ENCODE measurements at places on chromosomes 1 and 21.

DNA sequence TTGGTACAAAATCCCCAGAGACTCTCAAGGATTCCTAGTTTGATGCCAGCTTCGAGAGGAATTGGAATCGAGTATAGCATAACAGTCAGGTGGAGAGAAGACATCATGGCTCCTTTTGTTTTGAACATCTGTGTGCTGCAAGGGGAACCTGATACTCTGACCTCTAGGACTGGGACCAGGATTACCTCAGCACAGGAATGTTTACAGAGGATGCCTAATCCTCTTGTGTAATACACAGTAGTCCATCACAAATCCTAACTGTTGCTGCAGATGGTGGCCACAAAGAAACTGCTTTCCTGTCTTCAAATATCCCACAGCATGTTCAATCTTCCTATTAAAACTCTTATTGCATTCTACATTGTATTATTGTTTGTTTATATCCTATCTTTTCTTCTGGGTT is 111.8 kb upstream of the PRMT6 start:
- no peaks in the 10 kb centered on the region for H3K36me3 ChIP-seq
- no peak for DNase-seq
- H3K27me3 ChIP-seq, result no peaks in the 10 kb centered on the region
- peaks cover 5% of the 10 kb centered on the region for H3K4me1 ChIP-seq
- no peak overlapping the region for H3K27ac ChIP-seq

GRCh38 chr1:78224246-78224785 is 178.6 kb downstream of the GIPC2 start:
- no peak for DNase-seq
- no peaks in the 10 kb centered on the region for H3K4me1 ChIP-seq

DNA sequence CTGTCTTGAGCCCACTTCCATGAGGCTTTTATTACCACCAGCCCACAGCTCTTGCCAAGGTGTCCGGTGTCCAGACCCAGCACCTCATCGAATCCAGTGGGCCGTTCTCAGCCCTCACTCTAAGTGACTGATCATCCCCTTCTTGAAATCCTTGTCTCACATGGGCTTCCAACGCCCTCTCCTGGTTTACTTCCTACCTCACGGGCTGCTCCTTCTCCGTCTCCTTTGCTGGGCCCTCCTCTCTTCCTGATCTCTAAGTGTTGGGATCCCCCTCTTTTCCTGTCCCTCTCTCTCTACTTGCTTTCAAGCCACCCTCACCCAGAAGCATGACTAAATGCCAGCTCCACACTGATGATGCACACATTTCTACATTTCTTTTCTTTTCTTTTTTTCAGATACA is 9.0 kb upstream of the RHBG start:
- peak; percentile 37 for DNase-seq
- no peaks in the 10 kb centered on the region for H3K4me1 ChIP-seq
- no peak overlapping the region for H3K27ac ChIP-seq
- H3K27me3 ChIP-seq, result peaks cover 3% of the 10 kb centered on the region

DNA sequence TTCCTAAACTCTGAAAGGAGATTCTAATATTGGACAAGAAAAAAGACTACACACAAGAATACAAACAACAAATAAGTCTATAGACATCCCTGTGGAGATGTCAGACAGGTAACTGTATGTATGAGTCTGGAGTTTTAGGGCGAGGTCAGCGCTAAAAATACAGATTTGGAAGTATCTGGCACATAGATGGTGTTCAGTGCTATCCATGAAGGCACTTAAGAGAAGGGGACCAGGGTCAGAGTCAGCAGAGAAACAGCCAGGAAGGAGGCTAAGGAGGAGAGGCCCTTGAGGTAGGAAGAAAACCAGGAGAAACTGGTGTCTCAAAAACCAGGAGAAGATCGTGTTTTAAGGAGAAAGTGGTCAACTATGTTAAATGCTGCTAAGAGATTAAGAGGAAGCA is 18.1 kb downstream of the ZMPSTE24 start:
- no peak overlapping the region for H3K4me3 ChIP-seq
- DNase-seq, result no peak
- H3K36me3 ChIP-seq, result peaks cover 35% of the 10 kb centered on the region
- no peaks in the 10 kb centered on the region for H3K4me1 ChIP-seq
- H3K27ac ChIP-seq, result no peak overlapping the region

DNA sequence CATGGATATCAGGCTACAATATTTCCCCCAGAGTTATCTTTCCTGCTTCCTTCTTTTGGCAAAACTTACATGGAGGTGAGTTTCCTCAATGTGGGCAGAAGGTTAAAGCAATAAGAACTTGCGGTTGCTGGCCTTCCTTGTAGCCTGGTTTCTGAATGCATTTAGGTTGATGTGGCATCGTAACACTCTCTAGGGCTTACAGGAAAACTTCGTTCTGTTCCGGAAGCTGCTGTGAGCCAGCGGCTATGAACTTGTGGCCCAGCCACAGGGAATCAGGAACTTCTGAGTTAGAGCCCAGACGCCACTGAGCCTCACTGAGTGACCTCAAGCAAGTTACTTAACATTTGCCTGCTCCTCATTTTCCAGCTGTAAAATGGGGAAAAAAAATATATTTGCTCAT is 623.4 kb upstream of the ADAMTS5 start:
- no peaks in the 10 kb centered on the region for H3K27me3 ChIP-seq
- no peaks in the 10 kb centered on the region for H3K4me1 ChIP-seq
- H3K36me3 ChIP-seq, result no peaks in the 10 kb centered on the region
- no peak for DNase-seq

- DNase-seq, result no peak
- H3K27me3 ChIP-seq, result no peaks in the 10 kb centered on the region
These were observed 262.9 kb upstream of the PROX1 start for GRCh38 chr1:213724640-213725536.

- H3K36me3 ChIP-seq, result no peaks in the 10 kb centered on the region
- H3K4me3 ChIP-seq, result no peak overlapping the region
- no peaks in the 10 kb centered on the region for H3K4me1 ChIP-seq
These were observed 422.7 kb downstream of the SIPA1L2 start for GRCh38 chr1:232207073-232207866.

GRCh38 chr1:9687874-9688582 is 36.5 kb downstream of the PIK3CD start:
- DNase-seq, result peak; percentile 38
- no peak overlapping the region for H3K27ac ChIP-seq
- no peaks in the 10 kb centered on the region for H3K36me3 ChIP-seq
- H3K4me1 ChIP-seq, result no peaks in the 10 kb centered on the region

DNA sequence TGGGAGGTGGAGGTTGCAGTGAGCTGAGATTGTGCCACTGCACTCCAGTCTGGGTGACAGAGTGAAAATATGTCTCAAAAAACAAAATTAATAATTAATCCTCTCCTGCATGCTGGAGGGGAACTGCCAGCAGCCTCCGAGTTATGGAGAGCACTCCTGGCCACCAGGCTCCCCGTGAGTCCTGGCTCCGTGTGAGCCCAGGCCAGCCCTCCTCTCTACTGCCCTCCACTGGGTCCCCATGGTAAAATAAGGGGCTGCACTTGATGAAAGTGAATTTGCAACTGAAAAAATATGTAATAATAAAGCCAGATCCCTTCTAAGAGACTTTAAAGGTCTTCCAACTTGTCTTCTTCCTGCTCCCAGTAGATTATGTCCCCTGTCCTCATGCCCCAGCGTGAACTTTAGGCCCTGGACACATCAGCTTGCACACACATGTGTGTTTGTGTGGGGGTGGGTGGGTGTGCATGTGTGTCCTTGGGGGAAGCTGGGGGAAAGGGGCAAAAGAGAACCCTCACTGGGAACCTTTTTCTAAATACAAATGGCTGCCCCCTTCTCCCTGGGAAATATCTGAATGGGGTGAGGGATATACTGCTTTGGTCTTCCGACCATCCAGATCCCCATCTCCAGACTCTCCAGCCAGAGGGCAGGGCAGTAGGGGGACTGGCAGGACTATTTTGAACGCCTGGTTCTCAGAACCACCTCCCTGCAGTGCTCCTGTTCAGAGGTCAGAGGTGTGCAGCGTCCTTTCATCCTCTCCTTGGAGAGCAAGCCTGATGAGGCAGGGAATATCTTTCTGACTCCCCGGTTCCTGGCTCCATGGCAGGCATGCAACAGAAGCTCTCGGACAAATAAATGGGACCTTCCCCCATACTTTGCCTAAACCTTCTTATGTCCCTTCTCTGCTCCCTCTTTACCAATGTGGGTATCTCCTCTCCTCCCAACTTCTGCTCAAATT is 26.2 kb downstream of the NEK2 start:
- H3K4me3 ChIP-seq, result no peak overlapping the region
- peak; percentile 59 for DNase-seq
- H3K36me3 ChIP-seq, result no peaks in the 10 kb centered on the region

DNA sequence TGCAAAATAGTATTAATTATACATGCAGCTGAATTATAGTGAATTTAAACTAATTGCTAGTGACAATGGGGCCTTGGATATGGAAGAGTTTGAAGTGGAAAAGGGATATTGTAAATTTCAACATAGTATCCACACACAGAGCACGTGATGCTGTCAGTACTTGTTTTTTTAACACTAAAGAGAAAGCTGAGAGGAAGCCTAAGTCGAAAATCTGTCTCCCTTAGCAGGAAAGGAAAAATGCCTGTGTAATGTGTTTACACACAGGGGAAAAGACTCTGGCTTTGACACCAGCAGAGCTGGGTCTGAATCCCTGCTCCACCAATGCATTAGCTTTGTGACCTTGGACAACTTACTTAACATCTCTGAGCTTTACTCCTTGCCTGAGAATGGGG is 42.6 kb downstream of the PCSK9 start:
- peaks cover 64% of the 10 kb centered on the region for H3K36me3 ChIP-seq
- H3K4me1 ChIP-seq, result no peaks in the 10 kb centered on the region
- no peak overlapping the region for H3K27ac ChIP-seq
- DNase-seq, result peak; percentile 48
- no peaks in the 10 kb centered on the region for H3K27me3 ChIP-seq
- H3K4me3 ChIP-seq, result no peak overlapping the region

DNA sequence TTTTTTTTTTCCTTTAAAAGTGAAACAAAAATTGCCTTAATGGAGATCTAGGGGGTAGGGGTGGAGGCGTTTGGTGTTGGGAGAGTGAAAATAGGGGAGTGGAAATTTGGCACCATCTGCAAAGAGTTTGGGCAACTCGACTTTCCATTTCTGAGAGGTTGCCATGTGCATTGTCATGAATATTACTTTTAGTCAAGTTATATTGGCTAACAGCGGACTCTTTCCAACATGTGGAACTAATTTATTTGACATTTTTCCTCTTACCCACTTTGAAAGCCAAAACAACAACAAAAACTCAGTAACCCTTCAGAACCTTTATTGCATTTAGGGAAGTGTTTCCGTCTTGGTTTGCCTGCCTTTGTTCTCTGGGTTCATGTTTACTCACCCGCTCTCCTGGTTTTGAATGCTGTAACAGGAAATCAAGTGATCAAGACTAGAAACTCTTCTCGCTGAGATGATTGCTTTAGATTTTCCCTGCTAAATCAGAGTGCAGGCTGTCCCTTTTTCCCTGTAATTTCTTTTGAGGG is 70.4 kb downstream of the CACHD1 start:
- H3K4me1 ChIP-seq, result peaks cover 59% of the 10 kb centered on the region
- no peak for DNase-seq
- no peak overlapping the region for H3K4me3 ChIP-seq
- no peaks in the 10 kb centered on the region for H3K27me3 ChIP-seq
- no peaks in the 10 kb centered on the region for H3K36me3 ChIP-seq

DNA sequence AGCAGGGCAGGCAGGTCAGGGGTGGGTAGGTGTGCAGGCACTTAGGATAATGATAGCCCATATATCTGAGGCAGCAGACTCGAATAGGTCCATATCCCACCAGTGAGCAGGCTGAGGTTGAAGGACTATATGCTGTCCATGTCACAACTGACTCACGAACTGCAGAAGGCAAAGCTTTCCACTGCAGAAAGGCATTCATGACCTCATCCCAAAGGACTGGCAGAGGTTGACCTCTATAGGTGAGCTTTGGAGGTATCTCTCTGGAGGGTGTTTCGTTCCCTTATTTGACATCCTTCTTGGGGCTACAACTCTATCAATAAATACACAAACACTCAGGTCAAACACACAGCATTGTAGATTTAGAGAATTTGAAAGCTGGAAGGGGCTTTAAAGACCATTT is 42.8 kb upstream of the MARK1 start:
- DNase-seq, result no peak
- H3K27ac ChIP-seq, result no peak overlapping the region
- H3K36me3 ChIP-seq, result no peaks in the 10 kb centered on the region
- H3K27me3 ChIP-seq, result no peaks in the 10 kb centered on the region
- H3K4me1 ChIP-seq, result peaks cover 8% of the 10 kb centered on the region
- H3K4me3 ChIP-seq, result no peak overlapping the region

DNA sequence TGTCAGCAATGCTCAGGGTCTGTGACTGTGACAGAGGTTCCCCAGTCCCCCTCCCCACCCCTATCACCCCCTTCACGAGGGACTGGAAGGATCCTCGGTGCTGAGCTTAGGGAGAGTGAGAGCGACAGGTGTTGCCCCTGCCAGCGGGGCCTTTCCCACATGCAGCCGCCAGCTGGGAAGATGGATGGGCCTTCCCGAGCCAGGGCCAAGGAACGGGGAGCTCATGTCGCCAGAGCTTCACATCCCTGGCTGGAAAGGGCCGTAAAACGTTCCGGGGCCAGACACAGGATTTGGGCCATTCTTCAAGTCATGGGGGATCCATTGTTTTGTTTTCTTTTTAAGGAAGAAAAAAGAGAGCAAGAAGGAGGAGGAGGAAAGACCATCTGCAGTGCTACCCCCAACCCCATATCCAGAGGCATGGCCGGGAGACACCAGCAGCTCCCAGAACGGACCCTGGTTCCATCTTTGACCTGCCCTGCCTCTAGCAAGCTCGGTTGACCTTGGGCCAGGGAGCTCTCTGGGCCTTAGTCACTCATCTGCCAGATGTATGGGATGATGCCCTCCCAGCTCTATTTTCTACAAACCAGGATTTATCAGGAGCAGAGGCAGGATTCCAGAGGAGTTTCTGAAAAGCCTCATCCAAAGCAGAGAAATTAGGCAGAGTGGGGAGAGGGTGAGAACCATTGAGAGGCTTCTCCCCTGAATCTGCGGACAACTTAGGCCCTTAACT is 54.1 kb downstream of the TAS1R2 start:
- no peaks in the 10 kb centered on the region for H3K27me3 ChIP-seq
- H3K4me3 ChIP-seq, result no peak overlapping the region
- no peak for DNase-seq
- no peaks in the 10 kb centered on the region for H3K4me1 ChIP-seq
- no peak overlapping the region for H3K27ac ChIP-seq

GRCh38 chr1:205324781-205325180 is 3.2 kb upstream of the NUAK2 start:
- no peaks in the 10 kb centered on the region for H3K36me3 ChIP-seq
- H3K4me3 ChIP-seq, result no peak overlapping the region
- peaks cover 16% of the 10 kb centered on the region for H3K4me1 ChIP-seq
- peak; percentile 54 for DNase-seq
- H3K27ac ChIP-seq, result no peak overlapping the region
- no peaks in the 10 kb centered on the region for H3K27me3 ChIP-seq

DNA sequence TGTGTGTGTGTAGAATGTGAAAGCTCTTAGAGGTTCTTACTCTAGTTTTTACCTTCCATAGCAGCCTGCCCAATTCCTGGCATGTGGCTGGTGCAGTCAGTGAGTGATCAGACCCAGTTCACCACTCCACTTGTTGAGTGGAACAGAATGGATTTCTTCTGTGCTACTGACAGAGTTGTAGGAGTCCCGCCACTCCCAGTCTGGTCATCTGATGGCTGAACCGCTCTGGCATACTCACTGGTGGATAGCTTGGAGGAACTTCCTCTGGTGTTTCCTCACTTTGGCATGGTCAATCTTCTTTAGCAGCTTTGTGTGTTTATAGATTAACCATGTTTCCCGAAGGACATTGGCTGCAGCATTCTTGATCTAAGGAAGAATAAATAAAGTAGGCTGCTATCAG is 106.7 kb upstream of the ADAR start:
- peak overlapping the region; percentile 9 for H3K27ac ChIP-seq
- DNase-seq, result peak; percentile 58
- H3K4me1 ChIP-seq, result peaks cover 14% of the 10 kb centered on the region
- H3K27me3 ChIP-seq, result no peaks in the 10 kb centered on the region
- H3K4me3 ChIP-seq, result no peak overlapping the region
- no peaks in the 10 kb centered on the region for H3K36me3 ChIP-seq

Data from cardiac muscle cell (in vitro differentiated cells and primary cell).